ENCODE measurements at places on chromosomes 7 and 10.
A peak's percentile ranks its signal among the peaks of the same experiment; 100 is the strongest.

DNA sequence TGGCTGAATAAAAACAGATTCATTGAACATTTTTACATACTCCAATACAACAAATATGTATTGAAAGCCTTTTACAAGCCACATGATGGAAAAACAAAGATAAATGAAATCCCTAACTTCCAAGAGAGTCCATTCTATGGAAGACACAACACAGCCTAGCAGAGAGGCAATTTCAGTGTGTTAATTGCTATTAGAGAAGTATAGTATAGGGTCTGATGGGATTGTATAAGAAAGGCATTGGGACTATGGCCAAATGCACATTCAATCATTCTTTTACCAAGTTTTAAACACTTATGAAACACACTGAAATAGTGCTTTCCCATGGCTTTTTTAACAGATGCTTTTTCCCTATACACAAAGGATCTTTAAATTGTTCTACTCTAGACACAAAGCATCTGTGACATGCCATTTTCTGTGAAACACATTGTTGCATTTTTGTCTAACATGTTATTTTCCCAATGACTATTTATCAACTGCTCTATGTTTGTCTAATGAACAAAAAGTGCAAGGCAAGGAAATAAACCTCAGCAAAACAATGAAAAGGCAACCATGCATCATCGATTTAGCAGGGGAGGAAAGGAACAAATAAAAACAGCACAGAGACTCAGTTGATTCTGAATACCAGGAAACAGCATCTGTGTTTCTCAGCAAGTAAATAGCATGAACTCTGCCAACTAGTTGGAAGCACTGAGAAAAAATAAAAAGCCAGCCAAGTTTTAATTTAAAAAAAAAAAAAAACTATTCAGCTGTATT is 42.4 kb upstream of the PHYHIPL start:
- DNase-seq, result no peak

DNA sequence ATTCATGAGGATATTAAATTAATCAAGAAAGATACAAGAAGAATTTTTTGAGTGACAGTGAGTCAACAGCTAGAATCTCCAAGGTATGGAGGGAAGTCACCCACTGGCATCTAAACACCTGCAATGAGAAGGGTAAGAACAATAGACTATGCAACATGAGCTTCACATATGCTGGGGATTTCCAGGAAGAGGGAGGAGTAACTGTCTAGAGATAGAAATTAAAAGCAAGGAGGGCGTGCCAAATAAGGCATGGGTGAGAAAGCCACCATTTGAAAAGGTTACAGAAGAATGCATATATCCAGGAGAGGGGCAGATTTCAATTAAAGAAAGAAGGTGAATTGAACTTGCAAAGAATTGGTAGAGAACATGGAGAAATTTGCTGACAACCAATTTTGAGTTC is 365.7 kb downstream of the GPR37 start:
- no peak for DNase-seq

GRCh38 chr10:129277841-129278240 is 189.2 kb upstream of the MGMT start:
- DNase-seq, result no peak

DNA sequence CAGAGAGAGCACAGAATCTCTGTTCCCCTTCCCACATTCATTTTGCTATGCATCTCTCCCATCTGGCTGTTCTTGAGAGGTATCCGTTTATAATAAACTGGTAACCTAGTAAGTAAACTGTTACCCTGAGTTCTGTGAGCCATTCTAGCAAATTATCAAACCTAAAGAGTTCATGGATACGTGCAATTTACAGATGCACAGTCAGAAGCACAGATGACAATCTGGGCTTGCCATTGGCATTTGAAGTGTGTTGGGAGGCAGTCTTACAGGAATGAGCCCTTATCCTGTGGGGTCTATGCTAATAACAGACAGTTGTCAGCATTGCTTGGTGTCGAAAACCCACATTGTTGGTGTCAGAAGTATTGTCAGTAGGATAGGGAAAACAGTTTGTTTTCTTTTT is 151.8 kb downstream of the CFTR start:
- DNase-seq, result no peak

DNA sequence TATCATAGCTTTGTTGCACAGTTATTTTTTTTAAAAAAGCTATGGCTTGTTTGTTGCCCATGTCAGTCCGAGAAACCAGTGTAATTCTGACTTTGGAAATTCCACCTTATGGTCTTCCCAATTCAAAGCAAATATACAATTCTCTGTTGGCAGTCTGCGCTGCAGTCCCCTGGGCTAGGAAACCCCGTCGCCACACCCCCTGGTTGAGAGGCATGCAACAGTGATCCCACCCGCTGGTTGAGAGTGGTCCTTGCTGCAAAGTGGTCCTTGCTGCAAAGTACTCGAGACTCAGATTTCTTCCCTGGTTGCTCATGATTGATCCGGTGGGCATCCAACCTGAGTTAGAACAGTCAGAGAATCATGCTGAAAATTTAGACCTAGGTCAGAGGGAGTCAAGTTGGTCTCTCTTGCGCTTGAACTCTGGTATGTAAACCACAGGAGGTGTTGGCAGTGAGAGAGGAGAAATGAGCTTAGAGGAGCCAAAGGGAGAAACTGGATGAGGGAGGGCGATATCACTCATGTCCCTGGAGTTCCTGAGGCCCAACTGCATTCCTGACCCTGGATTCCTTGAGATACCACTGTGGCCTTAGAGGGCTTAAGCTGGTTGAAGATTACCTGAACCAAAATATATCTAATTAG is 45.0 kb upstream of the STK17A start:
- DNase-seq, result peak; percentile 87

DNA sequence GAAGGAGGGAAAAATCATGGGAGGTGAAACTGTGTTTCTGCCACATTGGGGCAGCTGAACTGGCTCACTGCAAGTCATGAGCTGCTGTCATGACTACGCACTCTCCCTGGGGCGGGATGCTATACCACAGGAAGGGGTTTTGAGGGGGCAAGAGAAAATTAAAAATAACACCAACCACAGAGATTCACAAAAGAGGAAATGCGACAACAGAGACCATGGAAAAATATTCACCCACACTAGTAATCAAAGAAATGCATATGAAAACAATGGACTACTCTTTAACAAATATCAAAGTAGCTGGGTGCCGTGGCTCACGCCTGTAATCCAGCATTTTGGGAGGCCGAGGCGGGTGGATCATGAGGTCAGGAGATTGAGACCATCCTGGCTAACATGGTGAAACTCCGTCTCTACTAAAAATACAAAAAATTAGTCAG is 65.2 kb upstream of the TM9SF3 start:
- no peak for DNase-seq

DNA sequence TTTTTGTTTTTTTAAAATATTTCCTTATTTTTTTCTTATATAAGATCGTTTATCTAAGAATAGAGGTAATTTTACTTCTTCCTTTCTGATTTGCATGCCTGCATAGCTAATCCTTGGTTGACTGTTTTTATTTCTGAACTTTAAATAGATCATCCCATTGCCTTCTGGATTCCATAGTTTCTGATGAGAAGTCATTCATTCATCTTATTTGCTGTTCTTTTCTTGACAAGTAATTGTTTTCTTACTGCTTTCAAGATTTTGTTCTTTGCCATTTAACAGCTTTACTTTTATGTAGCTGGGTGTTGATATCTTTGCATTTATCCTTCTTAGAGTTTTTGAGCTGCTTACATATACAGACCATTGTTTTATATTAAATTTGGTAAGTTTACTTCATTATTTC is 437.9 kb downstream of the SDK1 start:
- DNase-seq, result no peak

DNA sequence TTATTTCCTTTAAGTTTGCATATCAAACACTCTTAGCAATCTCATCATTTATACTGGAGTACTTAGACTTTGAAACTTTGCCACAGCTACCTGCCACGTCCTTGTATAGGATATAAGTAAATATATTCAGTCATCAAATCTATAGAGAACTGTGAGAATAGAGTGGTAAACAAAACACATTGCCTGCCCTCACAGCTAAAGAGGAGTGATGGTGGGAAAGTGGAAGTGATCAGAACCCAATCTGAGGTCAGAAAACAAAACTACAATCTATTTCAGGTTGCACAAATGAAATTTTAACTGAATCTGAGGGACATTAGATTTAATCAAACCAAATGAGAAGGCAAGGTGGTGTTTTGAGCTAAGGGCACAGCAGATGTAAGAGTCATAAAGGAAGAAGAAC is 74.8 kb downstream of the ZEB1 start:
- no peak for DNase-seq

- no peak for DNase-seq
These were observed 23.1 kb downstream of the GLRX3 start for GRCh38 chr10:130159192-130159794.

DNA sequence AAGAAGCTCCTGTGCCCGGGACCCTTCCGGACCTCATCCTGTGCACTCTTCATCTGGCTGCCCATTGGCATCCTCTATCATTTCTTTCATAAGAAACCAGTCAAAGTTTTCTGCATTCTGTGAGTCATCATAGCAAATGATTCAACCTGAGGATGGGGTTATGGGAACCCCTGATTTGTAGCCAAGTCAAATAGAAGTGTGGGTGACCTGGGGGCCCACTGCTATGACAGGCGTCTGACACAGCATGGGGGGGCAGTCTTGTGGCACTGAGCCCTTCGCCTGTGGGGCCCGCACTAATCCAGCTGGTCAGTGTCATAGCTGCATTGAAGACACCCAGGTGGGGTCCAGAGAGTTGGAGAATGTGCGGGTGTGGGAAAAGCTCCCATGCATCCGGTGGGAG is 230.4 kb downstream of the USP6NL start:
- DNase-seq, result peak; percentile 13

DNA sequence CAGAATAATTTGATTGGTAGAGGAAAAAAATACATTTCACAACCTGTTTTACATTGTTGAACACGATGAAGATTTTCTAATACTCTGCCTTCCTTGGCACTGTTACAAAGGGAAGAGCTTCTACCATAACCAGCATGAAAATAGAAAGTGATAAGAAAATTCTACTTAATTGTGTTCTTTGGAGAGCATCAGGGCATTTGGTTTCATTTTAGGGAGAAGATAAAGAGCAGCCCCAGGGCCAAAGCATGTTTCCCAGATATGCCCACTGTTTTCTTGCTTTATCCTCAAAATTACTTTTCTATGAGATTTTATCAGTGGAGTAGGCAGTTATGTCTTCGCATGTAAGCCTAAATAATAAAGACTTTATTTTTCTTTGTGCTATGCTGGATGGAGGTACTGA is 9.5 kb downstream of the CHRM2 start:
- DNase-seq, result no peak

DNA sequence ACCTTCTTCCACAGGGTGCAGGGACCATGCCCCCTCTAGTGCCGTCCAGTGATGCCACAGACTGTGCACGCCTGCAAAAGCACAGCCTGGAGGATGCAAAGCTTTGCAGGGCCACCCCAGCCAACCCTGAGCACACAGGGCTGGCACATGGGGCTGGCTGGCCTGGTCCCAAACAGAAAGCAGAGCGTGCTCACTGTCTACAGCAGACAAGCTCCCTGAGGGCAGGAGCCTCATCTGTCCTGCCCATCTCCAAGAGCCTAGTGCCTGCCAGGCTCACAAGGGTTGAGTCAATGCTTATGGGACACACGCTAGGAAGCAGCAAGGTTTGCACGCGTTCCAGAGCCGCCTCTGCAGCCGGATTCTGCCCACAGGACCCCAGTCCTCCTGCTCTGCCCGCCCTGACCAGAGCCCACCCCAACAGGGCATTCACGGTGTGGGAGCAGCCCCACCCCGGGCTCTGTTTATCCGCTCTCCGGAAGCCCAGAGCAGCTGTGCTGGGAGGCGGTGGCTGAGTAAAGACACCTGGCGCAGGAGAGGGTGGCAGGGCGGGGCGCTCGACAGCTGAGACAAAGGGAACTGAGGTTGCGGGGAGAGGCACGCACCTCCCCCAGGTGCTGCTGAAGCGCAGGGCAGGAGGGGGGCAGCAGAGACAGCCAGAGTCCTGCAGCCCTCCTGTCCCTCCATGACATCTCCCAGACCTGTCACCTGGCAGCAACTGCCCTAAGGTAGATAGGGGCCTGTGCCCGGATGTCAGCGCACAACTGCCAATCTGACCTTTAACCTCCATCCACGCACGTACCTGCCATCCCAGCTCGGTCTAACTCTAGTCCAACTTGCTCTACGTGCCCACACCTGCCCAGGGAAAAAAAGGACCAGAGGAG is 4.3 kb downstream of the KCNH2 start:
- DNase-seq, result no peak

- no peak for DNase-seq
These were observed 57.3 kb upstream of the BTBD16 start for GRCh38 chr10:122213766-122214165.

- DNase-seq, result no peak
These were observed 80.3 kb upstream of the GNAI1 start for GRCh38 chr7:80054356-80054755.

DNA sequence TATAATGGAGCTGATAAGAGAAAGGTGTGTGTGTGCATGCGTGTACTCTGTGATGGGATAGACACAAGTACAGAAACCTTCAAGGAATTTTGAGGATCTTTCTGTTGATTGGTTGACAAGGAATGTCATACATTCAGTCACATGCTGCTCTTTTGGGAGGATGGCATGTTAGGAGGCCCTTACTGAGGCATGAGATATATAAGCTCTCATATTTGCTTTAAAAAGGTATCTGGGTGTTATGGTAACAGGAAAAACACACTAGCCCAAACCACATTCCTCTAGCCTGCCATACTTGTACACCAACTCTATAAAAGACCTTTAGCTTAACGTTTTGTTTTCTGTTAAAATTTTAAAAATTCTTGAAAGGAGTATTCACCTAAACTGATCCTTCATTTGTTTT is 72.5 kb upstream of the EGFR start:
- no peak for DNase-seq

All from kidney tubule cell (primary cell).